ENCODE measurements at places on chromosomes 16 and 17.

DNA sequence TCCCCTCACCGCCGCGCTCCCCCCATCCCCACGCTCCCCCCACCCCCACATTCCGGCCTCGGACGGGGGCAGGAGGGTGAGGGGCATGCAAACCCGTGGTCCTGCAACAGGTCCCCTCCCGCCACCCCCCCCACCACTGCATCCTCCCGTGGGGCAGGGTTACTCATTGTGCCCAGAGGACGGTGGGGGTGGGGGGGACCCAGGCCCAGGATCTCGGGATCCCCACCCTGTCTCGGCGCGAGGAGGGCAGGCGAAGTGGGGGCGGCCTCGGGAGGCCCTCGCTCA, 8.5 kb downstream of the SLC22A31 start:
- no peak for DNase-seq

GRCh38 chr17:11980813-11981212, 16.5 kb downstream of the ZNF18 start:
- peak; percentile 26 for DNase-seq

DNA sequence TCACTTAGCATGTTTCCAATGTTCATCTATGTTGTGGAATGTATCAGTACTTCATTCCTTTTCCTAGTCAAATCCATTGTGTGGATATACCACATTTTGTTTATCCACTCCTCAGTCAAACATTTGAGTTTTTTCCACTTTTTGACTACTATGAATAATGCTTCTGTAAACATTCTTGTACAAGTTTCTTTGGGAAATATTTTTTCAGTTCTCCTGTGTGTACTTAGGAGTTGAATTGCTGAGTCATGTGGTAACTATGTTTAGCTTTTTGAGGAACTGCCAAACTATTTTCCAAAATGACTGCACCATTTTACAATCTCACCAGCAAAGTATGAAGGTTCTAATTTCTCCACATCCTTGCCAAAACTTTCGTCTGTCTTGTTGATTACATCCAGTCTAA, 223.7 kb upstream of the AXIN2 start:
- peak; percentile 91 for DNase-seq

DNA sequence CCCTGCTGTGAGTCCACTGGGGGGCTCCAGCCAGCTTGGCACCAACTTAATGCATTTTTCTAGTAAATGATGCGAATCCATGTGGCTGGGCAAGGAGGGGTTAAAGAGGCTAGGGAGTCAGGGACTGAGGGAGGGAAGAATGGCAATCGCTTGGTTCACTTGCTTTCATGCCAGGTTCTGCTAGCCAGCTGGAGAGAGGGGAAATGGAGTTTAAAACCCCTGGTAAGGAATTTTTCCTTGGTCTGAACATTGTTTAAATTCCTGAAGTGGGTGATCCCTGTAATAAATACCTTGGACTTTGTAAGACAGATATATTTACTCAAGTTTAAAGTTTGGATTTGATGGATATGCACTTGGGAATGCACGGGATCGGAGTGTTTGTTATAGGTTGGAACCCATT, 22.8 kb downstream of the ANKFN1 start:
- peak; percentile 33 for DNase-seq

DNA sequence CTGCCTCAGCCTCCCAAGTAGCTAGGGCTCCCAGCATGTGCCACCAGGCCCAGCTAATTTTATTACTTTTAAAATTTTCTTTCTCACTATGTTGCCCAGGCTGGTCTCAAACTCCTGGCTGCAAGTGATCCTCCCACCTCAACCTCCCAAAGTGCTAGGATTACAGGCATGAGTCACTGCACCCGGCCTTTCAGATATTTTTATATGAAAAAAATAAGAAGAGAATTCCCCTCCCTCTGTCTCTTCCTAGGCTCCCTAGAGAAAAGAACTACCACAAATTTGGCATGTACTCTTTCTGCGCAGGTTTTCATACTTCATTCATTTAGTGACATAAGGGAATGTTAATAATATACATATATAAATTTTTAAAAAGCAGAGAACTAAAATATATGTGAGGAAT, 21.7 kb upstream of the SMURF2 start:
- DNase-seq = peak; percentile 46

- DNase-seq = no peak
Measured at GRCh38 chr17:55652825-55653224, 69.8 kb downstream of the TMEM100 start.

DNA sequence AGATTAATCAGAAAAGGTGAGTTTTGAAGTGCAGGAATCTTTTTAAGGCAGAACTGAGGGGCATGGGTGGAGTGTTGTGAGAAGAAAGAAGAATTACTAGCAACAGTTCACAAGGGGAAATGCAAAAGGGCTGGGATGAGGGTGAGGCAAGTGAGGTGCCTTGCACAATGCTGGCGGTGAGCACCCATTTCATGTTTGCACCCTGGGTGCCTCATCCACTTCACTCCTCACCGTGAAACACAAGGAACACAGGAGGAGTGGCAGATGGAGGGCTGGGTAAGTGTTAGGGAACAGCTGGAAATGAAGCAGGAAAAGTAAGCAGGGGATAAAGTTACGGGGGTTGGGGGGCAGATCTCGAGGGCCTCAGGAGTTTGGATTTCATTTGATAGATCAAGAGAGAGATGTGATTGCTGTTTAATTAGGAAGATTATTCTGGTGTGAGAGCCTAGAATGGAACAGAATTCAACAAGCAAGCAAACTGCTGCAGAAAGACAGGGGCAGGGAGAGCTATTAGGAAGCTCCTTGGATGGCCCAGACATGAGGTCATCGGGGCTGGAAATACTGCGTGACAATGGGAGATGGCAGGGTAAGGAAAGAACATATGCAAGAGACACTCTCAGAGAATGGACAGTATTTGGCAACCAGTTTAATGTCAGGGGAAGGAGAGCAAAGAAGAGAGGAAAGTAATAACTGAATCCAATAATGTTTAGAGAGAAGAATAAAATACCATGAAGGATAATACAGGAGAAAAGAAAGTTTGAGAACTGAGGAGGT, 8.3 kb upstream of the HEATR6 start:
- peak; percentile 88 for DNase-seq

GRCh38 chr17:64781014-64781756, 119.1 kb upstream of the SMURF2 start:
- peak; percentile 52 for DNase-seq

DNA sequence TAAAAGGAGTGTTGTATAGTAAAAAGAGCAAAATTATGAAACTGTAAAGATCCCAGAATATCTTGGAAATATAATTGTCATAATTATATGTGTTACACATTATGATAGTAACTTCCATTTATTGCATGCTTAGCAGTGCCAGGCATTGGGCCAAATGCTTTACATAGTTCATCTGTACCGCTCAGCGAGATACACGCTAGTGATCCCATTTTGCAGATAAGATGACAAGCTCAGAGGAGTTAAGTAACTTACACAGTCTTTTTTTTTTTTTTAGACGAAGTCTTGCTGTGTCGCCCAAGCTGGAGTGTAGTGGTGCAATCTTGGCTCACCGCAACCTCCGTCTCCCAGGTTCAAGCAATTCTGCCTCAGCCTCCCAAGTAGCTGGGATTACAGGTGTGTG, 6.8 kb upstream of the EZH1 start:
- DNase-seq = no peak

DNA sequence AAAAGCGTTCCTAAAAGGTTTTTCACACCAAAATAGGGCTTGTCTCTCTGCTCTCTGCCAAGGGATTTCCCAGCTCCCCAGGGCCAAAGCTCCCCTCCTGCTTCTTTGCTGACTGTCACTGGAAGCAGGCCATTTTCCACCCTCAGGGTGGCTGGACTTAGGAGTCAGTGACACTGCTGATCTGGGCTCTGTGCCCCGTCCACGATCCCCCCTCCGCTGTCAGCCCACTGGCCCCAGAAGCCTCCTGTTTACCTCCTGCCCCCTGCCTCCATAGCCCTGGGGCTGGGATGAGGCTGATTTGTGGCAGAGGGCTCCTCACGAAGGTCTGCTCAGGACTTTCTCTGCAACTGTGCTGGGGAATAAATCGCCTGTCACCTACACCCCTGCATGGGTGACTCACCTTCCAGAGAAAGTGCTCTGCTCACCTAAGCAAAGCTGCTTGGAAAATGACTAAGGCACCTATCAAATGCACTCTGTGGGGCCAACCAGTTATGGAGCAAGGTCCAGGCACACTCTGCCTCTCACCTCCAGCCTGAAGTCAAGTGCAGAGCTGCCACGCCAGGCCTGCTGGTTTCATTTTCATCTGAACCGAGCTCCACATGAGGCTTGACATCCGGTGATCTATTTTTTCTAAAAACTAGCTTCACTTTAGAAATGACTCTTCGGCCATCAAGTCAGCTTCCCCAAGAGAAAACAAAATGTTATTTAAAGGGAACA, 4.9 kb downstream of the MAP3K14 start:
- DNase-seq = peak; percentile 67

- DNase-seq = peak; percentile 18
Measured at GRCh38 chr16:50627419-50627818, 53.7 kb downstream of the SNX20 start.

DNA sequence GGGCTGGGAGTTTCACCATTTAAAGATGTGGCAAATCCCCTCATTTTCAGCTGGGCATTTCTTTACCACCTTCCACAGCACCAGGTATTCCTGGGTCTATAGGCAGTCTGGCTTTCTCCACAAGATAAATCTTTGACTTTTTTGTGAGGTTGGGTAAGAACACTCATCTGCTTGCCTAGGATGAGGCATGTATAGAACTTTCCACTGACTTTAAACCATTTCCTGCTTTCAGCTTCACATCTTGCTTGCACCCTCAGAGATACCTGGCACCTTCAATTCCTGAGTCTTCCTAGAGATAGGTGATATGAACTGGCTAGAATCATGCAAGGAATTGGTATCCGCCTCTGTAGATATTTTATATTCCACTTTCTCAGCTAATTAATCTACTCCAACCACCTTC, 27.9 kb downstream of the SMURF2 start:
- no peak for DNase-seq

DNA sequence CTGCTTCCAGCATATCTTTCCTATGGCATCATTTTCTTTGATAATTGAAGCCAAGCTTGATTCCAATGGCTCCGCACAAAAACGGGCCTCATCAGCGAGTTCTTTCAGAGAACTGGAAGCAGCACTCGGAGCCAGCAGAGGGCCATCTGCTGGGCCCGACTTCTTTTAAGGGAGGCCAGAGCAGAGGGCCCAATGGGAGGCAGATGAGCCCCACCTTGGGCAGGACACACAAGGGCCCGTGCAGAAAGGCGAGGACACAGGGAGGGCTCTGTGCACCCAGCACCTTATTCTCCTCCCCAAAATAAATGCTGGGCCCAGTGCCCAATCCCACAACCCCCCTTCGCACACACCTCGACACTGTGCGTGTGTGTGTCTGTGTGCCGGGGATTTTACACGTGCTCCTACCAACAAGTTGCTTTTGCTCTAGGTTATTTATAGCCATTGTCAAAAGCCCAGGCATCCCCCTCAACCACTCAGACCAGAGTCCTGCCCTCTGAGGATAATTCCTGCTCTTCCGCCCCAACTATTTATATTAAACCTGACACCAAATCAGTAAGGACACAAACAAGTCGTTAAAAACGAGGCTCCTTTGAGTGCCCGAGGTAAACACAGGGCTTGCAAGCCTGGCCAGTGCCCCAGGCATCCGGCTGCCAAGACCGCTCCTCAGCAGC, 6.8 kb downstream of the AXIN2 start:
- DNase-seq = peak; percentile 58

- no peak for DNase-seq
Measured at GRCh38 chr16:71364133-71364681, 5.7 kb downstream of the CALB2 start.

All from GM23248 (cell line).